ENCODE measurements at places on chromosomes 4 and X.

GRCh38 chr4:10205223-10205622 is 88.6 kb upstream of the WDR1 start:
- no peak for DNase-seq

GRCh38 chr4:85474818-85475630 is at the start of gene ARHGAP24:
Gene ARHGAP24 (plus strand): TSS chr4:85475150.
- DNase-seq, result peak; percentile 65

GRCh38 chr4:176902710-176903323 is 110.1 kb upstream of the VEGFC start:
- no peak for DNase-seq

DNA sequence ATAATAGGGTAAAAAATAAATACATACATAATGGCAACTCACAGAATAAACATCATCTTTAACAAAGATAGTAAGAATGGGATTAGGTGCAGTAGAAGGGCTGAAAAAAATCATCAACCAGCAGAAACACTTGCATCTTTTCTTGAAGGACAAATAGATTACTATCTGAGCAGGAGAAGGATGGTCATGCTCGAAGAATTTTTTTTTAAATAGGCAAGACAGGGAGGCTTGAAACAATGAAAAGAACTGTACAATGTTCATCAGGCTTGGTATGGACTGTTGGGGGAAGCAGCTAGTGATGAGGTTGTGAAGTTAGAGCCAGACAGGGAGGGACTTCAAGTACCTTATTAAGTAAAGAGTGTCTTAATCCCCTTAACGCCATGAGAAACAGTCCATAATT is 167.4 kb upstream of the LDB2 start:
- no peak for DNase-seq

- no peak for DNase-seq
These were observed 156.1 kb downstream of the GRXCR1 start for GRCh38 chr4:43048570-43048969.

Data from amniotic stem cell (primary cell).